ENCODE measurements at places on chromosomes 3 and 15. TPM values are rescaled to one million over a fixed set of nuclear protein-coding genes. Genes with fewer than 3 reads are reported as not detected.
A peak's percentile ranks its signal among the peaks of the same experiment; 100 is the strongest.

DNA sequence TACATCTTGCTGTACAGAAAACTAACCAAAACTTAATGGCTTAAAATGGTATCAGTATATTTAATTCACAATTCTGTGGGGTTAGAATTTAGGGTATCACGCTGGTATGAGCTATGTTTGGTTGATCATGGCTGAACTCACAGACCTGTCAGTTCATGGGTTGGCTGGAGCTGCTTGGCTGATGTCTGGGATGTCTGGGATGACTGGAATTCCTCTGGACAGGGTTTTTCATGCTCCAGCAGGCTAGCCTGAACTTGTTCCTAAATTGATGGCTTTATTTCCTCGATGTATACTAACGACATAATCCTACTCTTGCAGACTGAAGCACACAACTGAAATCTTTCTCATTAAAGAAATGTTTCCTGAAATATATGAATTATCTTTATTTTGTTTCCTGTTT is 338.9 kb upstream of the GBE1 start:
- H3K4me1 ChIP-seq = no peaks in the 10 kb centered on the region
- H3K36me3 ChIP-seq = no peaks in the 10 kb centered on the region
- no peak overlapping the region for H3K4me3 ChIP-seq
- no peaks in the 10 kb centered on the region for H3K27me3 ChIP-seq
- no peak overlapping the region for H3K27ac ChIP-seq
- DNase-seq = no peak

DNA sequence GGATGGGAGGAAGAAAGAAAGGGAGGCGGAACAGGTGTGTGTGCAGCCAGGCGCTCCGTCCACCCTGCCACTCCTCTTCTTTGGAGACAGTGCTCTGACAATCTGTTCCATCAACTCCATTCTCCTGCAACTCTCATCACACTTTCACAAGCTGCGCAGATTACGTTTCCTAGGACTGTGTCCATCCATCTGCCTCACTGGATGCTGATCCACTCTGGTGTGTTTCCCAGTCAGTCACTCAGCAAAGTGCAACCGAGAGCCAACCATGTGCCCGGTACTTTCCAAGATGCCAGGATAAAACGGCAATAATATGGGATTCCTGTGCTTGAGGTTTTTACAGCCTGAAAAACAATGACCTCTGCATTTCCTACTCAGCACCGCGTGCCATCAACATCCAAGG is 59.6 kb downstream of the SLC12A8 start:
- H3K36me3 ChIP-seq = no peaks in the 10 kb centered on the region
- no peaks in the 10 kb centered on the region for H3K27me3 ChIP-seq
- H3K27ac ChIP-seq = no peak overlapping the region

DNA sequence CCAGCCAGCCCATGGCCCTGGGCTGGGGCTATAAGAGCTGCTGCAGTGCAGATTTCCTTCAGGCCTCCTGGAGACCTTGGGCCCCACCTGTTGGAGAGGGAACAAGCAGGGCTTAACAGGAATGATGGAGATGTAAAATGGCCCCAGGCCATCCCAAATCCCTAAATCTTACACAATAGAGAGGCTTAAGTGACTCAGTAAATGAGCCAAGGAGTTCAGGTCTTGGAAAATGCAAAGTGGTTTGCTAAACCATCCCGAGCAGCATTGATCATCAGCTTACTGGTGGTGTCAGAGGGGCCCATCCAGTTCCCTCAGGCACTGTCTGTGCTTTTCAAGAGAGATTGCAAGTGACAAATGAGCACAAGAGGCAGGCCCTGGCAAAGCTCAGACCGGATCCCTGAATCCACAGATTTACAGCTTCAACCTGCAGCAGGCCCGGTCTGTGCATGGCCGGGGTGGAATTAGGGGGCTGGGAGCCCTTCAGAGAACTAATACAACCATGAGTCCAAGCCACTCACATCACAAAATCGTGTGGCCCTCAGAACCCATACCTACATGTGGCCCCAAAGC is 325.4 kb downstream of the UACA start:
- no peak for DNase-seq
- no peaks in the 10 kb centered on the region for H3K27me3 ChIP-seq
- no peak overlapping the region for H3K27ac ChIP-seq
- no peaks in the 10 kb centered on the region for H3K4me1 ChIP-seq
- no peaks in the 10 kb centered on the region for H3K36me3 ChIP-seq

DNA sequence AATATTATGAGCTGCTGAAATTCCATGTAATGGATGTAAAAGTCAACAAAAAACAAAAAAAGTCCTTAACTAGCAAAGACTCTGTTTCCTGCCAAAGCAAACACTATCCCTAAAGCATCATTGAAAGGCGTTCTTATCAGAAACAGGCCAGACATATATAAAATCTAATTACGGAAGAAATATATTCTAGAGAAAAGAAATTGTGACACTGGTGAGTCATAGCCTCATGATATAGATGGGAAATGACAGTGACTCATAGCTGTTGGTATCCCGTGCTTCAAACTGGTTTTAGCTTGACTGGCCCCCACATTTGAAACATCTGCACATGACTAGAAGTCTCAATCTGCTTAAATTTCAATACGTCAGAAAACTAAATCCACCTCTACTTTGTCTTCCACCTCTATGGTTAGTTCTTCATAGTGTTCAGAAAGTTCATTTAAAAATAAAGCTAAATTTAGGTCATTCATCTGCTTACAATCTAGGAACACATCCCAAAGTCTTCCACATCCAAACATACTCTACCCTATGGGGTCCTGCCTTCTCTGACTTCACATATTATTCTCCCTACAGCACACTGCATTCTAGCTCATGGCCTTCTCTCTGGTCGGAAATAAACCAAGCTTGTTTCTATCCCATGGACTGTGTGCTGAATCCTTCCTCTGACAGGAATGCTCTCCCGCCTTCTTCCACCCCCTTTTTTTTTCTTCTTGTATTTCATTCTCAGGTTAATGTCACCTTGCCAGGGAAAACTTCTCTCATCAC is 456.3 kb upstream of the ARRDC4 start:
- H3K27me3 ChIP-seq = no peaks in the 10 kb centered on the region
- no peak for DNase-seq
- H3K36me3 ChIP-seq = no peaks in the 10 kb centered on the region

DNA sequence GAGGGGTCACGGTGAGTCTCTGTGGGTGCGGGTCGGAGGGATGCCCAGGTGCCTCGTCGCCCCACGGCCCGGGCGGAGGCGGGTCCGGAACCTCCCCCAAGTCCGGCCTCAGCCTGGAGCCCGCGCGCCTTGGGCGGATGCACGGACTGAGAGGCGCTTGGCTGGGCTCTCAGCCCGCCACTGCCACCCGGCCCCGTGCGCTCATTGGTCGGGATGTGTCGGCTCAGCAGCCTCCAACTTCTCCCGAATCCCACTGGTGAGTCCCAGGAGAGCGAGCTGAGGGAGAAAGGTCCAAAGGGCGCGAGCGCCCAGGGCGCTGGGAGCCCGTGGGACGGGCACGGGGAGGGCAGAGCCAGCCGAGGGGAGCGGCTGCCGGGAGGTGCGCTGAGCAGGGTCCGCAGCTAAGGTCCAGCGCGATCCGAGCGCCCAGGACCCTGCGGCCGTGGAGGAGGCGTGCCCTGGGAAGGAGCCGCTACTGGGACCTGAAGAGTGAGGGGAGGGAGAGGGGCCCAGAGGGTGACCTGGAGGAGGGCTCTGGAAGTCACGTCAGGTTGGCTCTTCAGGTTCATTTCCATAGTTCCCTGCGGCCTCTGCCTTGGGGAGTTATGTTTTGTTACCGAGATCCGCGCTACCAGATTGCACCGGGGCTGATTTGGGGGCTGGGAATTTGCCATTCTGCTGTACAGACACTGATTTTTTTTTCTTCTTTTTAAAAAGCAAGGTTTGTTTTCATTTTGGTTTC is at the start of gene MME:
Gene MME, plus strand, starts transcription at position 574 of the 742 bp plus-strand sequence. CDS start 3,849 bp downstream, outside the sequence.
- H3K4me1 ChIP-seq = no peaks in the 10 kb centered on the region
- H3K4me3 ChIP-seq = peak within 1 kb of the TSS; percentile 59
- peak within 1 kb of the TSS; percentile 63 for H3K27ac ChIP-seq
- H3K36me3 ChIP-seq = no peaks in the 10 kb centered on the region
- peak; percentile 77 for DNase-seq
- H3K27me3 ChIP-seq = peaks cover 17% of the 10 kb centered on the region

DNA sequence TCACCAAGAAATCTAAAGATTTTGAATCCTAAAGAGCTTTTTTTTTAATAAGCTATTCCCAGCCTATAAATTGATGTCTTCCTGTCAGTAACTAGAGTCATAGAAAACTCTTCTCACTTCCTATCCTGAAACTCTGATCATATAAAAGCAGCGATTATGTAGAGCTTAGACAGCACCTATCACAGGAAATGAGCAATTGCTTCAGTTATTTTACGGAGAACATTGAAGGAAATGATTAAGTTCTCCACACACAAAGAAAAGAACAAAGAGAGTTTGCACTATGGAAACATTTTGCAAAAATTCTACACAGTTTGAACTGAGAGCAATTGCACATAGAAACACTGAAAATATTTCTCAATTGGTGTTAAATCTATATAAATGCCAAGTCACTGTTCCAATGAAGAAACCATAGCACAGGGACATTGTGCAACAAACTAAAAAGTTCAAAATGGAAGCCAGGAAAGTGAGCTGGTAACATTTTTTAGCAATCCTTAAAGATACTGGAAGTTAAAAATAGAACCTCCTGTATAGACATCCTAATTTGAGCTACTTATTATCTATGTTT is 291.5 kb upstream of the ARHGEF26 start:
- DNase-seq = no peak
- no peaks in the 10 kb centered on the region for H3K4me1 ChIP-seq
- H3K36me3 ChIP-seq = no peaks in the 10 kb centered on the region
- no peaks in the 10 kb centered on the region for H3K27me3 ChIP-seq
- H3K27ac ChIP-seq = no peak overlapping the region
- H3K4me3 ChIP-seq = no peak overlapping the region

DNA sequence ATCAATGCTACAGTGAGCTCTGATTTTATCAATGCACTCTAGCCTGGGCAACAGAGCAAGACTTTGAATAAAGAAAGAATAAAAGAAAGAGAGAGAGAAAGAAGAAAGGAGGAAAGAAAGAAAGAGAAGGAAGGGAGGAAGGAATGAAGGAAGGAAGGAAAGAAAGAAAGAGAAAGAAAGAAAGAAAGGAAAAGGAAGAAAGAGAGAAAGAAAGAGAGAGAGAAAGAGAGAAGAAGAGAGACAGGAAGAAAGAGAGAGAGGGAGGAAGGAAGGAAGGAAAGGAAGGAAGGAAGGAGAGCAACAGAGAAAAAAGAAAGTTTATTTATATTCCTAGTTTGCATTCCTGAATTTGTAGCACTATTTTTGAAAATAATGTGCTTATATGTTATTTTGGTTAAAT is 52.3 kb upstream of the ITGA11 start:
- no peaks in the 10 kb centered on the region for H3K4me1 ChIP-seq
- no peak overlapping the region for H3K4me3 ChIP-seq
- no peaks in the 10 kb centered on the region for H3K27me3 ChIP-seq
- no peak overlapping the region for H3K27ac ChIP-seq
- H3K36me3 ChIP-seq = no peaks in the 10 kb centered on the region

- H3K27ac ChIP-seq = no peak overlapping the region
- H3K27me3 ChIP-seq = no peaks in the 10 kb centered on the region
- H3K36me3 ChIP-seq = no peaks in the 10 kb centered on the region
- H3K4me1 ChIP-seq = no peaks in the 10 kb centered on the region
- no peak overlapping the region for H3K4me3 ChIP-seq
These were observed 142.2 kb upstream of the MRPS22 start for GRCh38 chr3:139201446-139202225.

DNA sequence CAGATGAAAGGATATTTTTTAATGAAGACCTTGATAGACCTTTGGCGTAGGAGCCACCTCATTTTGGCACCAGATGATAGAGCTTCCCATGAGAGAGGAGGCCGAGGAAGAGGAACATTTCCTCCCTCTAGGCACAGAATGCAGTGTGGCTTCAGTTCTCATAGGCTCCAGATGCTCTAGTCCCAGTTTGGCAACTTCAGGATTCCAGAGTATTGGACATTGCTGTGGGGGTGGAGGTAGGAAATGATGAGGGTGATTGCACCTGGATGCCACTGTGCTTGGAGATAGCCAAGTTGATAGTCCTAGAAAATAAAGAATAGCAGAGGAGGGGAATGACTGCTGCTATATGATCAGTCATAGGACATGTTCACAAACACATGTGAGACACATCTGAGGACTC is 58.3 kb upstream of the KY start:
- no peak overlapping the region for H3K4me3 ChIP-seq
- H3K27ac ChIP-seq = no peak overlapping the region
- H3K4me1 ChIP-seq = no peaks in the 10 kb centered on the region
- no peaks in the 10 kb centered on the region for H3K27me3 ChIP-seq

- H3K27ac ChIP-seq = no peak overlapping the region
- no peak for DNase-seq
- no peak overlapping the region for H3K4me3 ChIP-seq
- no peaks in the 10 kb centered on the region for H3K4me1 ChIP-seq
- no peaks in the 10 kb centered on the region for H3K36me3 ChIP-seq
These were observed 36.7 kb upstream of the BDH1 start for GRCh38 chr3:197592361-197593045.

GRCh38 chr3:98800401-98800800 is 37.3 kb downstream of the ST3GAL6 start:
- no peak overlapping the region for H3K4me3 ChIP-seq
- no peaks in the 10 kb centered on the region for H3K27me3 ChIP-seq
- no peaks in the 10 kb centered on the region for H3K4me1 ChIP-seq
- peaks cover 15% of the 10 kb centered on the region for H3K36me3 ChIP-seq

DNA sequence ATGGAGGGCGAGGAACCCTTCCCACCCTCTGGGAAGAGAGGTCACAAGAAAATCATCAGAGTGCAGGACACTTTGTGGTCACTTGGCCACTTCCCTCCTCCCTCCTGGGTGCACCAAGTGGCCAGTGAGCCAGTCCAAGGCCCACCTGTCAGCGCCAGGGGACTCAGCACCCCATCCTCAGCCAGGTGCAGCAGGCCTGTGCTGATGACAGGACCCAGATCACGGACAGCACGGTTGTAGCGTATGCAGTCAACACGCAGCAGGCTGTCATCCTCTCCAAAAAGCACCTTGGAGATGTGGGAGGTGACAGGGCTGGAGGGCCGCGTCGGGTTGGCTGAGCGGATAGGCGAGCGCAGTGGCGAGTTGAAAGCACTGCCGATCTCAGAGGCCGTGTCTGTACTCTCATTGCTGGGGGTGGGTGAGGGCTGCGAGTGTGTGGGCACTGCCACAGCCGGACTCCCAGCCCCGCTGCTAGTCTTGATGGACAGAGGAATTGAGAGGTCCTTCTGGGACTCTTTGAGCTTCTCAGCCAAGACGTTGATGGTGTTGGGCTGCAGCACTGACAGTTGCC is 41.5 kb downstream of the SEMA3G start:
- DNase-seq = peak; percentile 54
- H3K4me1 ChIP-seq = peaks cover 7% of the 10 kb centered on the region
- H3K27me3 ChIP-seq = no peaks in the 10 kb centered on the region
- peaks cover 77% of the 10 kb centered on the region for H3K36me3 ChIP-seq

GRCh38 chr3:28980631-28981030 is 300.2 kb upstream of the RBMS3 start:
- no peaks in the 10 kb centered on the region for H3K27me3 ChIP-seq
- no peaks in the 10 kb centered on the region for H3K36me3 ChIP-seq
- H3K27ac ChIP-seq = no peak overlapping the region
- no peak overlapping the region for H3K4me3 ChIP-seq
- no peak for DNase-seq

Gene SLC12A1
- not detected for total RNA-seq

Gene DUOXA2
- not detected for total RNA-seq

Gene SPATA12
- 0.38 TPM for total RNA-seq

Gene SEMA3F
- 65.6 TPM for total RNA-seq

Gene FES
- 48.0 TPM for total RNA-seq

Gene GPR62
- total RNA-seq = not detected

Gene SLC51B
- total RNA-seq = 3.8 TPM

Gene RBP2
- 2.1 TPM for total RNA-seq

Measured in upper lobe of right lung (tissue), 1 donor.